PC-3 (cell line): ENCODE measurements at places on chromosomes 6 and 20. TPM values are rescaled to one million over a fixed set of nuclear protein-coding genes. Genes with fewer than 3 reads are reported as not detected.

GPR6 gene
- total RNA-seq = not detected in 2 replicates

DNA sequence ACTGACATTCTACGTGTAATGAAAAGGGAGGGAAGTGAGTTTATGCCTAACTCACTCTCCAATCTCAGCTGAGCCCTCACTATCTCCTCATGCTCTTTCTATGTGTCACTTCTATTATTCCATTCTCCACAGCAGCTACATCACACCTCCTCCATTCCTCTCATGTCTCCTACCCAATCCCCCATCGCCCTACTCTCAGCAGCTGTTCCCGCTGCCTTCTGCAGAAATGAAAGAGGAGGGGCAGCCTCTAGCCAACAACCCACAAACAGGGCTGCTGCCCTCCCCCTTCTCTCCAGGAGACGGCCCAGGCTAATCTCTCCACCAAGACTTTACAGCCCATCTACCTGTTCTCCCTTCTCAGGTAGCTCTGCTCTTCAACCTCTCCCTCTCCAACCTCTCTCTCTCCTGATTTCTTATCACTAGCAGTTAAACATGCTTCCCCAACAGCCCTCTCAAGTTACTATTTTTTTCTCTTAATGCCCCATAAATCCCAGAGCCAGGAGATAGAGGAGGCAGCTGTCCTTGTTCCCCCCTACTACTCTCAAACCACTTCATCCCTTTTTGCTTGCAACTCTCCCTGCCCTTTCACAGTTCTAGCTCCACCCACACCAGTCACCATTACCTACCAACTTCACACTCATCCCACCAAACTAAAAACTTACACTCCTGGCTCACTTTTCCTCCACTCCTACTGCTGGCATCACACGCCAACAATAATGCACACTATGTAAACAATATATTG is 136.5 kb downstream of the BTBD9 start:
- no peak overlapping the region for H3K27ac ChIP-seq
- H3K27me3 ChIP-seq = no peaks in the 10 kb centered on the region
- H3K36me3 ChIP-seq = no peaks in the 10 kb centered on the region
- peaks cover 2% of the 10 kb centered on the region for H3K4me1 ChIP-seq

RNF39 gene
- 2.0 and 4.2 TPM in 2 replicates for total RNA-seq

- H3K4me1 ChIP-seq = no peaks in the 10 kb centered on the region
- DNase-seq = peak; percentile 33
- H3K36me3 ChIP-seq = no peaks in the 10 kb centered on the region
- H3K27me3 ChIP-seq = peaks cover 27% of the 10 kb centered on the region
- H3K4me3 ChIP-seq = peak overlapping the region; percentile 25; the same call in 1 of the 2 replicates
These were observed 1.3 kb upstream of the NKAIN2 start for GRCh38 chr6:123802351-123802696.

GRCh38 chr6:82712389-82712788 is 348.8 kb downstream of the TPBG start:
- no peaks in the 10 kb centered on the region for H3K4me1 ChIP-seq
- DNase-seq = no peak
- no peaks in the 10 kb centered on the region for H3K36me3 ChIP-seq
- no peak overlapping the region for H3K4me3 ChIP-seq
- no peak overlapping the region for H3K27ac ChIP-seq

GHRH gene
- not detected in 2 replicates for total RNA-seq

MAP3K5 gene
- 4.3 and 5.0 TPM in 2 replicates for total RNA-seq

GGT7 gene
- total RNA-seq = 1.5 and 3.2 TPM in 2 replicates

SERAC1 gene
- 3.9 and 5.0 TPM in 2 replicates for total RNA-seq

ARID1B gene
- 24.1 and 24.2 TPM in 2 replicates for total RNA-seq

DNA sequence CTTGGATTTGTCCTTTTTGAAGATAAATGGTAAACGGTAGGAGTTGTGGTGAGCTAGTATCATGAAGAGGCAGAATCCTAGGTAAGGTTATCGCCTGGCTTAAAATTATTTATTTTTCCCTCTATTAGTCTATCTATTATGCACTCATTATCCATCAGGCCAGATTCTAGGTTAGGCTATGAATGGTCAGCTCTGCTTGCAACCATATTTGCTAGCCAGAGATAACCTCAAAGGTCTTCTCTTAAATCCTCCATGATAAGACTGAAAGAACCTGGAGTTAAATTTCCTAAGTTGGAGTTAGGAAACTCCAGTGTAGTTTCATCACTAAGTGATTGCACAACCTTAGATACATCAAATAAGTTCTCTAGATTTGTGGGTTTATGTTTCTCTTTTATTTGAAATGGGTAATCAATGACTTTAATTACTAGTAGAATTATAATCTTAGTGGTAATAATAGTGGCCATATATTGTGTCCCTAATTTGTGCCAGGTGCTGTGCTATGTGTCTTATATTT is 302.1 kb upstream of the RUNX2 start:
- peaks cover 8% of the 10 kb centered on the region; the same call in 1 of the 2 replicates for H3K4me1 ChIP-seq
- H3K36me3 ChIP-seq = no peaks in the 10 kb centered on the region
- no peak overlapping the region for H3K27ac ChIP-seq
- no peak for DNase-seq
- no peaks in the 10 kb centered on the region for H3K27me3 ChIP-seq
- H3K4me3 ChIP-seq = no peak overlapping the region

- H3K27me3 ChIP-seq = no peaks in the 10 kb centered on the region
- no peak overlapping the region for H3K27ac ChIP-seq
- no peaks in the 10 kb centered on the region for H3K36me3 ChIP-seq
- no peak for DNase-seq
- peaks cover 17% of the 10 kb centered on the region for H3K4me1 ChIP-seq
- H3K4me3 ChIP-seq = no peak overlapping the region
These were observed 78.4 kb upstream of the TBC1D7 start for GRCh38 chr6:13406781-13407180.

PCK1 gene
- not detected in 2 replicates for total RNA-seq

- H3K27me3 ChIP-seq = no peaks in the 10 kb centered on the region
- H3K36me3 ChIP-seq = no peaks in the 10 kb centered on the region
- H3K4me3 ChIP-seq = no peak overlapping the region
- DNase-seq = no peak
These were observed 1043.4 kb upstream of the FLRT3 start for GRCh38 chr20:15380770-15381169.

GRCh38 chr6:63272397-63272796 is 47.4 kb downstream of the LGSN start:
- H3K4me3 ChIP-seq = no peak overlapping the region
- H3K27ac ChIP-seq = no peak overlapping the region
- H3K27me3 ChIP-seq = peaks cover 19% of the 10 kb centered on the region; the same call in 1 of the 2 replicates
- DNase-seq = peak; percentile 48
- no peaks in the 10 kb centered on the region for H3K36me3 ChIP-seq

- H3K36me3 ChIP-seq = no peaks in the 10 kb centered on the region
- H3K27ac ChIP-seq = peak overlapping the region; percentile 96
- H3K4me3 ChIP-seq = peak overlapping the region; percentile 51
- no peaks in the 10 kb centered on the region for H3K27me3 ChIP-seq
These were observed 93.4 kb upstream of the NHSL1 start for GRCh38 chr6:138592749-138593123.

DNA sequence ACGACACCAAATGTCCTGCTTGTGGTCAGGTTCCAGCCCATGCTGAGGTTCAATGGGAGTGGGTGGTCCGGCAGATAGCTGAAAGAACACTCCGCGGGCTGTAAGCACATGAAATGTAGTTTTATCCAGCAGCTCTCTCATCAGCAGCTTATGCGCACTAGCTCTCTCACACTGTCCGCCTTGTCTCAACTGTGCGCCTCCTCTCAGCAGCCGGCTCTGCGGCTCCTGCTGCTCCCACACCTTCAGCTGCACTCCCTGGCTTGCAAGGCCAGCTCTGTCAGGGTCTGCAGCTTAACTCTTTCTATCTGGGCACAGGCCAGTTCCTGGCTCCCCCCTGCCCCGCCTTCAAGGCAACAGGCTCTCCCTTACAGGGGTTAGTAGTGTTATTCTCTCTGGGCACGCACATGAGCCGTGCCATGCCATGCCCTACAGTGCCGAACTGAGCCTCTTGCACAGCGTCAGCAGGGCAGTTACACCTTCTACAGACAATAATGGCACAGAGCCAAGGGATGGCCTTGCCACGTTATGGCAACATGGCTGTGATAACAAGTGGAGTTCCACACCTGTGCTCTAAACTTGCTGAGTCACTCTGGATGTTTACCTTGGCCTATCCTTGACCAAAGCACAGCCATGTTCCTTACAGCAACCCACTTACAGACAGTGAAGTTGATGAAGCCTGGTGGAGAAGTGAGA is 84.0 kb upstream of the LRFN2 start:
- no peak overlapping the region for H3K27ac ChIP-seq
- no peaks in the 10 kb centered on the region for H3K36me3 ChIP-seq
- no peak overlapping the region for H3K4me3 ChIP-seq

BPIFB4 gene
- not detected in 2 replicates for total RNA-seq

GRCh38 chr6:161369339-161369738 is 95.5 kb upstream of the AGPAT4 start:
- no peaks in the 10 kb centered on the region; the same call in 1 of the 2 replicates for H3K36me3 ChIP-seq
- no peak overlapping the region for H3K4me3 ChIP-seq
- H3K27ac ChIP-seq = peak overlapping the region; percentile 73
- peak; percentile 86 for DNase-seq
- H3K27me3 ChIP-seq = no peaks in the 10 kb centered on the region

NFATC2 gene
- total RNA-seq = 12.4 and 12.9 TPM in 2 replicates

DNA sequence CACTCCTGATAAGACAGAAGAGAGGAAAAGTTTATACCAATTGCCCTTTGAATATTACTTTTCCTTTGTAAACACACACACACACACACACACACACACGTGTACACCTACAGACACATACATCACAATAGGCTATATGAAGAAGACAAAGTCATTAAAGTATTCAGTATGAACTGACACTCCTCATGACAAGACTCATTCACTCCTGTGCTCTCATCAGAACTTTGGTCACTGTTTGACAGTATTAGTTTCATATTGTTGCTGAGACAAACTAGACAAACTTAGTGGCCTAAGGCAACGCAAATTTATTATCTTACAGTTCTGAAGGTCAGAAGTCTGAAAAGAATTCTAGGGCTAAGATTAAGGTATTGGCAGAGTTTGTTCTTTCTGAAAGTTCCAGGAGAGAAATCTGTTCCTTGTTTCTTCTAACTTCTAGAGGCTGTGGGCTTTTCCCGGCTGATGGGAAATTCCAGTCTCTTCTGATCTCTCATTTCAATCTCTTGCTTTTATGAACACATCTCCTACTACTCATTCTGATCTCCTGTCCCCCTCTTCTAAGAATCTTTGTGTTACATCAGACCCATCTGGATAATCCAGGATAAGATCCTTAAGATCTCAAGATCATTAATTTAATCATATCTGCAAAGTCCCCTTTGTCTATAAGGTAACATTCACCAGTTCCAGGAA is 171.3 kb downstream of the HACE1 start:
- no peak for DNase-seq
- H3K27me3 ChIP-seq = no peaks in the 10 kb centered on the region
- no peaks in the 10 kb centered on the region for H3K36me3 ChIP-seq

TMC2 gene
- not detected in 2 replicates for total RNA-seq

- peaks cover 45% of the 10 kb centered on the region for H3K4me1 ChIP-seq
- no peak overlapping the region for H3K4me3 ChIP-seq
- no peaks in the 10 kb centered on the region for H3K27me3 ChIP-seq
- peak; percentile 43 for DNase-seq
These were observed 66.5 kb downstream of the PSMG4 start for GRCh38 chr6:3325210-3325609.

DNA sequence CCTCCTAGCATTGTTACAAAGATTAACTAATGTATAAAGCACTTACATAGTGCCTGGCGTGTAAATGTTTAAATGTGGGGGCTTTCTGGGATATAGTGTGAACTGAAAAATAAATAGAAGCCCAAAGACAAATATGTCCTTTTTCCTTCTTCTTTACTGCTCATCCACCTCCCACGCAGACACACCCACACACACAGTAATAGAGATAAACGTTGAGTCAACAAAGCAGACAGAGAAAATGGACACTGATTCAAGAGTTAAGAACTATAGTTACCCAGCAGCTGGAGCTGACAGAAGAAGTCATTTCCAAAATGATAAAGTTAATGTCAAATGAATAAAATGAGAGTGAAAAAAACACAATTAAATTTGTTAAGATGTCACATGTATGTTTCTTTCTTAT is 68.3 kb downstream of the FHL5 start:
- no peaks in the 10 kb centered on the region for H3K36me3 ChIP-seq
- H3K27ac ChIP-seq = no peak overlapping the region
- H3K4me3 ChIP-seq = no peak overlapping the region
- H3K27me3 ChIP-seq = peaks cover 5% of the 10 kb centered on the region; the same call in 1 of the 2 replicates
- DNase-seq = peak; percentile 6

GRCh38 chr6:142306736-142307135 is 4.9 kb downstream of the ADGRG6 start:
- peak overlapping the region; percentile 21 for H3K27ac ChIP-seq
- peak overlapping the region; percentile 88 for H3K4me3 ChIP-seq
- peaks cover 36% of the 10 kb centered on the region for H3K36me3 ChIP-seq
- DNase-seq = no peak
- no peaks in the 10 kb centered on the region for H3K27me3 ChIP-seq

GRCh38 chr20:52768694-52769093 is 203.5 kb upstream of the TSHZ2 start:
- no peak for DNase-seq
- H3K27me3 ChIP-seq = no peaks in the 10 kb centered on the region
- no peak overlapping the region for H3K4me3 ChIP-seq
- H3K4me1 ChIP-seq = no peaks in the 10 kb centered on the region
- no peaks in the 10 kb centered on the region for H3K36me3 ChIP-seq

DNA sequence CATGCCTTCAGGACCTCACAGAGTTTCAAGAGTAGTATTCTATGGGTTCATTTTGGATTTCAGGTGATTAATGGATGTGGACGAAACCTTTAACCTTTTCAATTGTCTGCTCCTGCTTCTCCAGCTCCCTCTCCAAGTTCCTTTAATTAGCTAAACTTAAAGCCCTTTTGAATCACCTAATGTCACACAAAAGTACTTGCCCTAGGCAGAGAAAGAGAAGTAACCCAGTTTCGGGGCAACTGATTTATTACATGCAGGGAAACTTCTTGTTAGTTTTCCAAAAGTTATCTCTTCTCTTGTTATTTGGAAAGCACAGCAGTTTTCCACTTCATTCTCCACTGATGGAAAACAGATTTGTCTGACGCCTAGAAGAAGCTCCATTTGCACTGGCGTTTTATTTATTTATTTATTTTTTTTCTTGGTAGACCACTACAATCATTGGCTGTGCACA is 407.7 kb upstream of the JARID2 start:
- H3K27ac ChIP-seq = no peak overlapping the region
- no peaks in the 10 kb centered on the region for H3K27me3 ChIP-seq
- no peak overlapping the region for H3K4me3 ChIP-seq
- no peaks in the 10 kb centered on the region for H3K36me3 ChIP-seq

SLC4A11 gene
- 23.7 and 26.8 TPM in 2 replicates for total RNA-seq

DNA sequence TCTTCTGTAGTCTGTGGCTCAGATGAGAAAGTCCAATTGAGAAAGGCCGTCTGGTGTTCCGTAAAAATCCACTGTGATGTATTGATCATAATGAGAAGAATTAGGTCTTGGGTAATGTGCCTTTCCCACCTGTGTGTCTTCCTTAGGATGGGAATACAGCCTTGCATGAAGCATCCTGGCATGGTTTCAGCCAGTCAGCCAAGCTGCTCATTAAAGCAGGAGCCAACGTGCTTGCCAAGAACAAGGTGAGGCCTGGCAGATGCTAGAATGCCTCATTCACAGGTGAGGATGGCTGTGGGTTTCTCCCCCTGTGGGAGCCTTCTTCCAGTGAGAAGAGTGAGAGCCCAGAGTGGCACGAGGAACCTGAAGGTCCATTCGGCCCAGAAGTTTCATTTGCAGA is 32.7 kb downstream of the LYRM2 start:
- H3K36me3 ChIP-seq = no peaks in the 10 kb centered on the region
- H3K4me1 ChIP-seq = no peaks in the 10 kb centered on the region
- no peak overlapping the region for H3K27ac ChIP-seq
- DNase-seq = no peak

SLC22A16 gene
- not detected in 2 replicates for total RNA-seq

ABCF1 gene
- 67.3 and 77.3 TPM in 2 replicates for total RNA-seq
